ENCODE measurements at places on chromosomes 7 and 10.

GRCh38 chr10:97129666-97130065, 56.1 kb downstream of the SLIT1 start:
- no peak for DNase-seq

- DNase-seq = no peak
Observed at GRCh38 chr7:105429746-105430612, 41.3 kb upstream of the SRPK2 start.

DNA sequence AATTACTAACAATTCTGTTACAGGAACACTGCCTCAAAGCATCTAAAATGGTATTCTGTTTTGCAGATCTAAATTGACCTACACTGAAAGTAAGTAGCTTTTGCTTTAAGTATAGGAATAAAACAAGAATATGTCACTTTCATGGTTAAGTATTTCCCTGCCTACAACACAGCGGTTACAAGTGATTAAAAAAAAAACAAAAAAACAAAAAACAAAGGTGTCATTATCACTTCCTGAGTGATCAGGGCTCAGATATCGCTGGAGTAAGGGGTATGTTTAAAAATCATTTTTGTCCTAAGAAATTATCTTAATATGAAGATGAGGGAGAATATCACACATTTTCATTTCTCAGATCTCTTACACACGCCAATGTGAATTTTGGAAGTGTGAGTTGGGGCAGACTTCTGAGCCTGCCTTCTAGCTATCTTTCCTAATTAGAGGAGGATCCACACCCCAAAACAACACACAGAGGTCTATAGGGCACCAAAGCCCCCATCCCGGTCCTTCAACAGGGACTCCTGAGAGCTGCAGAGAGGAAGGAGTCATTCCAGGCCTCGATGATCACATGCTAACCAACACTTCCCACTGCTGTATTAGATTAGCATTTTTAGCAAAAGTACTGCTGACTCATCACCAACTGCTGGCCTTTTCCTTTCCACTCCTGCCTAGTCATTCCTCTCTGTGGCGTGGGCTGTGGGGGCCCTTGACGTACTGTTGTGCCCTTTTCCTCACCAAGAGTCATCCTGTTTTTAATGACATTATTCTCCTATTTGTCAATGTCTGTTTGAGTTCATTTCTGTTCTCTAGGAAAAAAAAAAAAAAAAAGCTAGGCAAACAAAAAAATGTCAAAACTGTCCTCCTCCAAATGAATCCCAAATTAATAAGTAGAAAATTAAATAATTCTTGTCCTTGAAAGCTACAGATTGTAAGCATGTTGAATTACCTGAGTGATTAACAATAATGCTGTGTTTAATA, 31.2 kb downstream of the PRTFDC1 start:
- DNase-seq = peak; percentile 50

GRCh38 chr7:44408596-44408995, 81.9 kb downstream of the NUDCD3 start:
- DNase-seq = no peak

GRCh38 chr7:28988810-28989209, 30.7 kb upstream of the TRIL start:
- DNase-seq = peak; percentile 84

DNA sequence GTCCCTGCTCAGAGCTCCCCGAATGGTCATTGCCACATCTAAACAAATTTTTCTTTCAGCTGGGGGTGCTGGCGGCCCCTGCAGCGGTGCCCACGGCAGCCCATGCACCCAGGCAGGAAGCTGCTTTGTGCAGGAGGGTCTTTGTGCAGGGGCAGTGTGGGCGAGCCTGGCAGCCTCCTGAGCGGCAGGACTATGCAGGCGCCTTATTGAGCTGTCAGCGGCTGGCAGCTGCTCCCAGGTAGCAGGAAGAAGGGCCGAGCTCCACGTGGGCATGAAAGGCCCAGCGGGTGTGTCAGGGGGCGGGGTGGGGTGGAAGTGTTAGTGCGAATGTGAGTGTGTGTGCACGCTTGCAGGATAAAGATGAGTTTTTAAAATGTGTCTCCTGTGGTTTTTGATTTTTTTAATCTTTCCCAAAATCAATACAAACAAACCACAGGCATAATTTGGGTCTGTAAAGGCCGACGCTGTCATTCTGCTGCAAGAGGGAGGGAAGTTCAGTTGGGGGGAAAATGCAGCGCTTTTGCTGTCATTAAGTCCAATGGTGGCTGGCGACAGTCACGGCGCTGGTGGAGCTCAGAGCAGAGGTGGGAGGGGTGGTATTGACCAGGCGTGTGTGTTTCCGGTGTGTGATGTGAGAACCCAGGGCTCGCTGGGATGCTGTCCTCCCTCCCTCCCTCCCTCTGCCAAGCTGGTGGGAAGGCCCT, 83.9 kb downstream of the LHPP start:
- DNase-seq = no peak

GRCh38 chr7:25180592-25180923, 47.7 kb downstream of the NPVF start:
- DNase-seq = no peak

GRCh38 chr10:86650151-86650550, 4.2 kb upstream of the OPN4 start:
- no peak for DNase-seq

GRCh38 chr7:46930366-46930765, 651.5 kb downstream of the TNS3 start:
- DNase-seq = peak; percentile 30

DNA sequence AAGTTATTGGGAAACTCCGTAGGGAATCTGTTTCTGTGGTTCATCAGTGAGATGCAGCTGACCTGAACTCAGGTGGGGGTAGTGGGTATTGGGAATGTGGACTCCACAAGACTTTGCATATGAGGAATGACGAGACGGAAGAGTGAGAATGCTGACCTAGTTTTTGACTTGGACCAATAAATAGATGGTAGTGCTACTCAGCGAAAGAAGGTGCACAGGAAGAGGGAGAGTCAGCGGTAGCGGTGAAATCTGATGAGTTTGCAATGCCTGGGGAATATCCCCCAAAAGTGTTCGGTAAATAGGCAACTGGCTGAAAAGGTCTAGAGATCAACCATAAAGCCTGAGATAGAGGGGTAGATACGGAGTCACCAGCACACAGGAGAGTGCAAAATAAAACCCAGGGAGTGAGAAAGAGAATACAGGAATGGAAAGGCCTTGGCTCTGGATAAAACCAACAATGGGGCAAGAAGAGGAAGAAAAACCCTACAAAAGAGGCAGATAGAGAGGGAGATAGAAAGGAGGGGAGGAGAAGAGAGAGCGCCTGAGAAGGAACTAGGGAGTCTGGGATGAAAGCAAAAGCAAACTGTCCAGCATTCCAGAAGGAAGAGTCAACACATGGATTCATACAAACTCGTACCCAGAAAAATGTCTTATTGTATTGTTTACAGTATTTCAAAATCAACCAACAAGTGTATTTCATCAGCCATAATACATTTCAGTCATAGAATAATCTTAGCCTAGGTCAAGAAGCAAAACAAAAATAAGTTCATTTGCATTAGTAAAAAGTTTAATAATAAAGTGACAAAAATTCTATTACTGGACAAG, 5.4 kb downstream of the ARHGAP21 start:
- no peak for DNase-seq

DNA sequence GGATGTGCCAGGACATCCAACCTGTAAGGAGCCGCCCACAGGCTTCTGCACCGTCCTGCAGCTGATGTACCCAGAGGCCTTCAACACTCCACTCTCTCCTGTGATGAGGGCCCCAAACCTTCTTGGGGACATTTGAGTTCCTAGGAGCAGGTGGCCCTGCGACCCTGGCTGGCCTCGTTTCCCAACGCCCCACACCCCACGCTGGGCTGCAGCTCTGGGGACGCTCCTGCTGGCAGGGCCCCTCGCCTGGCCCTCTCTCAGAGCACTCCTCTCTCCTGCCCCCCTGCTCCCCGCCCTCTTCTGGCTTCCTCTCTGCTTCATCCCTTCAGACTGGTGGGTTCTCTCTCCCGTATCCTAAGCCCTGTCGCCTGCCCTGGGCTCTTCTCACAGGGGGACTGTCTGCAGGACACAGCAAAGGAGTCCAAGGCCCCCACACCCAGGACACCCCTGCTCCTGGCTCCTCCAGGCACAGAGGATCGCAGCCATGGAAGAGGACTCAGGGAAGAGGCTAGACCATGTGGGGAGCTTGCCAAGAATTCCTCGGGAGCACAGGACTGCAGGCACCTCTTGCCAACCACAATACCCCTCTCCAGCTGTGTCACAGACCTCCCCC, 541.4 kb downstream of the TCERG1L start:
- DNase-seq = no peak

GRCh38 chr7:23072048-23072447, 33.5 kb upstream of the KLHL7 start:
- DNase-seq = no peak

- no peak for DNase-seq
Observed at GRCh38 chr7:90411510-90411909, 8.2 kb downstream of the CLDN12 start.

GRCh38 chr7:40979296-40979695, 723.6 kb downstream of the INHBA start:
- DNase-seq = no peak

DNA sequence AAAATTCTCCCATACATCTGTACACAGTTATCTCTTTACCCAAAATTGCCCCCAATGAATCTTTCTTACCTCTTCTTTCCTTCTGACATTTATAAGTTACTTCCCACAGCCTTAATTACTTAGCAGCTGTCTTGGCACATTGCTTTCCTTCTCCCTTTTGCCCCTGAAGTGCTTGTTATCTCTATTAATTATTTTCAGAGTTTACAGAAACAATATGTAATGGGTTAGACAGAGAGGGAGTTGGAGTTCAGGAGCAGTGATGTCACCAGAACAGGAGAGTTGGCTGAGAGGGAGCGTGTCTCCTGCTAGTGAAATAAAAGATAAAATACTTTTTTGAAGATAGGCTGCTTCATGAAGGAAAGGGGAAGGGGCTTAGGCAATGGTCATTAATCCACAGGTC, 57.4 kb downstream of the ITGB8 start:
- no peak for DNase-seq

GRCh38 chr10:95408148-95408960, 117.6 kb upstream of the PDLIM1 start:
- no peak for DNase-seq

GRCh38 chr10:131196176-131196885, 115.2 kb downstream of the TCERG1L start:
- no peak for DNase-seq

GRCh38 chr10:104113376-104113956, 8.5 kb upstream of the SFR1 start:
- DNase-seq = no peak

GRCh38 chr10:29495366-29495765, 139.4 kb downstream of the SVIL start:
- DNase-seq = peak; percentile 45

DNA sequence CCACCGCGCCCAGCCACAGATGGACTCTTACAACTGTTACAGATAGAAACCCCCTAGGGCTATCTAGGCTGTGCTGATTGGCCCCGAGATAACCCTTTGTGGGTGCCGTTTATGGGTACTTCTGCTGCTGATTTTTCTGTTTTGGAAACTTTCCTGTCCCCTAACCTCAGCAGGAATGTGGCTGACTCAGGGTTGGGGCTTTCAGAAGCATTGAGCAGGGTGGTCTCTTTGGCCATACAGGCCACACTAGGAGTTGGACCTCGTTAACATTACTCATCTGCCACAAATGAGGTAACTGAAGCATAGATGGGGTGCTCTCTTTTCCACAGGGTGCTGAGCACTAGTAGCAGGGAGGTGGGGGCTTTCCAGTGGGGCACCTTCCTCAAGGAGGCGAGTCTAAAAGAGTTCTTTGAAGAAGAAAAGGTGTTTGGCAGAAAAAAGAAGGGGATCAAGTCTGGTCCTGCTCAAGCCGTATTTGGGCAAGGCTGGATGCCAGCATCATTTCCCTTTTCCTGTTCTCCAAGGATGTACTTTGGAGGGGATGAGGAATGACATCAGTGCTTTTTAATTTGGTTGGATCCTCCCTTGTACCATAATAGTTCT, 6.4 kb downstream of the ZSCAN25 start:
- no peak for DNase-seq

DNA sequence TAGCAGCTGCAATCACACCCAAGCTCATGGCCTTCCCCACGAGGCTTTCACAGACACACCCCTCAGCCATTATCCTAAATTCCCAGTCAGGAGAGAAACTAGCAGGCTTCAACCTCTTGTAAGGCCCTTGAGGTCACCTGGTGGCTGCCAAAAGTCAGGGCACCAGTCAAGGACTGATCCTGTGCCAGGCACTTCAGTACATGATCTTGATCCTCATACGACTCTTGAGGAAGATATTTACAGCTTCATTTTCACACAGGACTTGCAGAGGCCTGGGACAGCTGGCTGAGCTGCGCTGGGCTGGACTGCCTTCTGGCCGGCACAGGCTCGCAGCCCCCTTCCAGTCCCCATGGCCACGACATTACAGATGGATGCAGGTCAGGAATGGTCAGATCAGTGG, 8.8 kb downstream of the PDAP1 start:
- no peak for DNase-seq

- DNase-seq = no peak
Observed at GRCh38 chr10:114179148-114179547, at the start of gene TDRD1. Gene TDRD1 (plus strand): TSS chr10:114179353. CDS start chr10:114187832, 8,479 bp downstream.

- no peak for DNase-seq
Observed at GRCh38 chr7:19009241-19009935, 108.0 kb downstream of the TWIST1 start.

- no peak for DNase-seq
Observed at GRCh38 chr10:6583447-6583846, 3.4 kb upstream of the PRKCQ start.

- no peak for DNase-seq
Observed at GRCh38 chr7:36880108-36880507, 155.8 kb upstream of the AOAH start.

- peak; percentile 75 for DNase-seq
Observed at GRCh38 chr7:139340808-139341057, 404 bp upstream of the FMC1 start.

DNA sequence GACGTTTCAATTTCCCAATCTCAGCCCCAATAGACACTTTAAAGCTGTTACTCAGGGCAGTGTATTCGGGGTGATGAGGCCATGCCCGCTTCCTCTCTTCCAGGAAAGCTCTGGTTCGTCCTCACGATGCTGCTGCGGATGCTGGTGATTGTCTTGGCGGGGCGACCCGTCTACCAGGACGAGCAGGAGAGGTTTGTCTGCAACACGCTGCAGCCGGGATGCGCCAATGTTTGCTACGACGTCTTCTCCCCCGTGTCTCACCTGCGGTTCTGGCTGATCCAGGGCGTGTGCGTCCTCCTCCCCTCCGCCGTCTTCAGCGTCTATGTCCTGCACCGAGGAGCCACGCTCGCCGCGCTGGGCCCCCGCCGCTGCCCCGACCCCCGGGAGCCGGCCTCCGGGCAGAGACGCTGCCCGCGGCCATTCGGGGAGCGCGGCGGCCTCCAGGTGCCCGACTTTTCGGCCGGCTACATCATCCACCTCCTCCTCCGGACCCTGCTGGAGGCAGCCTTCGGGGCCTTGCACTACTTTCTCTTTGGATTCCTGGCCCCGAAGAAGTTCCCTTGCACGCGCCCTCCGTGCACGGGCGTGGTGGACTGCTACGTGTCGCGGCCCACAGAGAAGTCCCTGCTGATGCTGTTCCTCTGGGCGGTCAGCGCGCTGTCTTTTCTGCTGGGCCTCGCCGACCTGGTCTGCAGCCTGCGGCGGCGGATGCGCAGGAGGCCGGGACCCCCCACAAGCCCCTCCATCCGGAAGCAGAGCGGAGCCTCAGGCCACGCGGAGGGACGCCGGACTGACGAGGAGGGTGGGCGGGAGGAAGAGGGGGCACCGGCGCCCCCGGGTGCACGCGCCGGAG, 2.6 kb downstream of the GJD4 start:
- no peak for DNase-seq
